ENCODE measurements at places on chromosomes 1 and 21.

- DNase-seq = no peak
Measured at GRCh38 chr1:160978510-160978927, 23.9 kb upstream of the ITLN2 start.

GRCh38 chr1:17494114-17494729, 45.3 kb upstream of the ARHGEF10L start:
- peak; percentile 64 for DNase-seq

DNA sequence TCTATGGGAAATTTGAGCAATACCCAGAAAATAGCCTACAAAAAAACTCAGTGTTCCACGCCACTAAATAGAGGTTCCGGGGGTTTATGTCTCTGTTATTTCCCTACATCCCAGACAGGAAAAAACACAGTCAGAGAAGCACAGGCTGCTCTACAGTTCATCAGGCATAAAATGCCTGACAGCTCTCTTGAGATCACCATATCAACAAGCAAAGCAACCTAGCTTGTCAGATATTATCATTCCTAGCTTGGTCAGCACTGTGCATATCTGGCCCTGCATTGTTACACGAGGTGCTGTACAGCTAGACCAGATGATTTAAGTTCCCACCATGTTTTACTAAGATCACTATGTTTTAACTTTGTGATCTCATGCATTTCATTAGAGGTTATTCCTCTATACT, 172.6 kb downstream of the PTPRC start:
- no peak for DNase-seq

DNA sequence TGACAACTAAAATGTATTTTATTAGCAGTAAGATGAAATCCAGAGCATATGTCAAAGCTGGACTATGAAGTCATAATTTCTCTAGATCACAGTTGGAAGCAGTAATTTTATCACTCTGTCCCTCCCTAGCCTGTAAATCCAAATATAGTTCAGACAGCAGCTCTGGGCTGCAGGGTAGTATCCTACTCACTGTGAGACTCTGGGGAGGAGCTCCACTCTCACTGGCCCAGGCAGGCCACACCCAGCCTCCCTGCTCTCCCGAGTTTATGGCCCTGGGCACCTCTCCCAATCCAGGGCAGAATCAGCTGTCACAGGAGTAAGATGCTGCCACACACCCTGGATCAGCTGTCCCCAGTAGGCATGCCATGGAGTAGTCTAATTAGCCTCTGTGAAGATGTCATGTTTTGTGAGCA, 131.1 kb downstream of the HLCS start:
- no peak for DNase-seq

DNA sequence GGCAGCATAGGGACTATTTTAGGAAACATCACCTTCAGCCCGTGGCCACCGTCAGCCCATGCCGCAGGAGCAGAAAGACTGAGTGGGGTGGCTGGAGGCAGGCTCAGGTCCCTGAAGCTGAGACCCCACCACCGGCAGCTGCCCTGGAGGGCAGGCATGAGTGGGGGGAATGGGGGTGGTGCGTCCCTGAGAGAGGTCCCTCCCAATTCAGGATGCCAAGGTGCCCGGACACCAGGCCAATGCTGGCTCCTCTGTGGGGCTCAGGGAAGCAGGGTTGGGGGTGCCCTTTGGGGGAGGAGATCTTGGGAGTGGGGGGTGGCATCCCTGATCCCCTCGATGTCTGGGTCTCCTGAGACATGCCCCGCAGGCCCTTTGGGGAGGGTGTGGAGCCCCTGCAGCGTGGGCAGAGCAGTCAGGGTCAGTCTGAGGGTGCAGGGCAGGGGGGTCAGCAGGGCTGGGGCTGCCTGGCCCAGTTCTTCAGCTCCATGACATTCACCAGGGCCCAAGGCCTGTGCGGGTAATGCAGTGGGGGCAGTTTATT, 998 bp upstream of the TTC34 start:
- no peak for DNase-seq

DNA sequence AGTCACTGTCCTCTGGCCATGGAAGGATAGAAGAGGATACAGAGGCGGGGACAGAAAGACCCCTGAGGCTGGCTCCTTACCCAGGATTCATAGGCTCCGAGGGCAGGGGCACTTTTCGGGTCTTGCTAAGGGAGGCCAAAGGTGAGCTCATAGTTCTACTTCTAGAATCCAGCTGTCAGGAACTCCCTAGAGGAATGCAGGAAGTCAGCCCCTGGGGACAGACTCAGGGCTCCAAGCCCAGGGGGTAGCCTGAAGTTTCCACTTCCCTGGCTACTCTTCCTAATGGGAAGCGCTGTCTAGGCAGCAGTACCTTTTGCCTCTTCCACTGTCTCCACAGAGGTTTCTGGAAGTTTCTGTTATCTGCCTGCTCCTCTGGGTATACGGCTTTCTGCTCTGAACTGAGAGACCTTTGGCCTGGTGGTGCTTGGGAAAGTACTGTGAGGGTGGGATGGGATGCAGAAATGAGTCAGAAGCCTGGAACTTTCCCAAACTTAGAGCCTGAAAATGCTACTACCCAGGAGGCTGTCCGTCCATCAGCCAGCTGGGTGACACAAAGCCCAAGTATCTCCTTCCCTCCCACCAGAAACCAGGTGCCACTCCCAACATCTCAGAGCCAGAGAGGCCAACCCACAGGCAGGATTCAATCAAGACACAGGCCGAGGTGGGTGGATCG, 3.6 kb downstream of the UBXN11 start:
- no peak for DNase-seq

GRCh38 chr1:65119951-65120350, 28.1 kb upstream of the AK4 start:
- DNase-seq = no peak

DNA sequence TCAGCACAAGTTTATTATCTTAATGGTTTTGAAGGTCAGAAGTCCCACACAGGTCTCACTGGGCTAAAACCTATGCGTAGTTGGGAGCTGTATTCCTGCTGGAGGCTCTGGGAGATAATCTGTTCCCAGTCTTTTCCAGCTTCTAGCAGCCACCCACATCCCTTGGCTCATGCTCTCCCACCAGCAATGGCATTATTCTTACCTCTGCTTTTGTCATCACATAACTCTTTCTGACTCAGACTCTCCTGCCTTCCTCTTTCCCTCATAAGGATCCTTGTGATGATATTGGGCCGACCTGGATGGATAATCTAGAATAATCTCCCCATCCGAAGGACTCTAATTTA, 122.2 kb upstream of the PRDX6 start:
- no peak for DNase-seq

DNA sequence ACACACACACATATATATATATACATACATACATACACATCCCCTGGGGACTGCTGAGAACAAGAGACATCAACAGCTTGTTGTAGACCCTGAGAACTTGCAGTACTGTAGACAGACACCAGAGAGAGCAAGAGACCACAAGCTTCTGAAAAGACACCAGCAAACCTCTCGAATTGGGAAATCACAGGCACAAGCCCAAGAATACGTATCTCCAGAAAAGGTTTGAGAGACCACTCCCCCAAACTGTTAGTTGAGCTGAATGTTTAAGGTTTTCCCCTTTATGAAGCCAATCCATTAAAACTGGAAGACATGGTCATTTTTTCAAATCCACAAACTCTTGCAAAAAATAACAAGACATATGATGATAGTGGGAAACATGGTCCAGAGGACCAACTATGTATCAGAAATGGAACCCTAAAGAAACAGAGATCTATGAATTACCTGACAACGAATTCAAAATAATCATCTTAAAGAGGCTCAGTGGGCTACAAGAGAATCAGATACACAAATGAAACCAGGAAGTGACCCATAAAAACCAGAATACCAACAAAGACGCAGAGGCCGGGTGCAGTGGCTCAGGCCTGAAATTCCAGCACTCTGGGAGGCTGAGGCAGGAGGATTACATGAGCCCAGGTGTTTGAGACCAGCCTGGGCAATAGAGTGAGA, 45.1 kb downstream of the SLC2A1 start:
- DNase-seq = peak; percentile 52

DNA sequence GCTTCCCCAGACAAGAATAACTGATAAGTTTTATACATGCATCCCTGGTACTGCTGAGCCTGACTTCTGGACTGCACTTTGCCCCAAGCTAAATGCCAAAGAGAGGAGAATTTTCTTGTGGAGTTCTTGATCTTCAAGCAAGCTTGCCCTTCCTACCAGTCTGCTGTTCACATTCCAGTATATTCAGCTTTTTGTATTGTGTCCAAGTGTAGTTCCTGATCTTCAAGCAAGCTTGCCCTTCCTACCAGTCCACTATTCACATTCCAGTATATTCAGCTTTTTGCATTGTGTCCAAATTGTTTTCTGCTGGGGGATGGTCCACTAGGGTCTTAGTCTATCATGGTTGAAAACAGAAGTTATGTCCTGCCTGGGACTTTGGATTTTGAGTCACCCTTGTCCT, 894 bp upstream of the TSEN15 start:
- DNase-seq = no peak

DNA sequence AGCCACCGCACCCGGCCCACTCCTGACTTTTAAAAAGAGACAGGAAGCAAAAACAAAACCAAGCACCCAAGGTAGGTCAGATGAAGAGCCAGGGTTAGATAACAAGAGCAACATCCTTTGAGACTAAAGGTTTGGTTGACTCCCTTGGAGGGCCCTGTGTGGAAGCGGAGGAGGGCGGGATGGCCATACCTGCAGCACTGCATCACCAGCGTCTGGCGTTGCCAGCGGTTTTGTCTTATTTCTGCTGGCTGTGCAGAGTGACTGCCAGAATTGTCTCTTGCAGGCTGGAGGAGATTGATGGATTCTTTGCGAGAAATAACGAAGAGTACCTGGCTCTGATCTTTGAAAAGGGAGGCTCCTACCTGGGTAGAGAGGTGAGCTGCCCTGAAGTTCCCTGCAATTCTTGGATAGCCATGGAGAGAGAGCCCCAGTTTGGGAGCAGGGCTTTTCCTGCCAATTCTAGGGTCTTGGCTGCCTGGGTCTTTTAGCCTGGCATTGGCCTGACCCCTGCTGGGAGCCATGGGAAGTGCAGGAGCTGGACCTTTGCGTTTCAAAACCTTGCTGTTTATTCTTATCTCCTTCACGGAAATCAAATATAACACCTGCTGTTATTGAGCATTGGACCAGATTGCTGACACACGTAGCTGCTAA, 24.0 kb downstream of the QSOX1 start:
- DNase-seq = peak; percentile 75

Data from GM19239 (cell line).